DMS79 treated with DMSO at 0.1 percent for 48 hours (cell line): ENCODE measurements at places on chromosomes 3 and 15.
A peak's percentile ranks its signal among the peaks of the same experiment; 100 is the strongest.

DNA sequence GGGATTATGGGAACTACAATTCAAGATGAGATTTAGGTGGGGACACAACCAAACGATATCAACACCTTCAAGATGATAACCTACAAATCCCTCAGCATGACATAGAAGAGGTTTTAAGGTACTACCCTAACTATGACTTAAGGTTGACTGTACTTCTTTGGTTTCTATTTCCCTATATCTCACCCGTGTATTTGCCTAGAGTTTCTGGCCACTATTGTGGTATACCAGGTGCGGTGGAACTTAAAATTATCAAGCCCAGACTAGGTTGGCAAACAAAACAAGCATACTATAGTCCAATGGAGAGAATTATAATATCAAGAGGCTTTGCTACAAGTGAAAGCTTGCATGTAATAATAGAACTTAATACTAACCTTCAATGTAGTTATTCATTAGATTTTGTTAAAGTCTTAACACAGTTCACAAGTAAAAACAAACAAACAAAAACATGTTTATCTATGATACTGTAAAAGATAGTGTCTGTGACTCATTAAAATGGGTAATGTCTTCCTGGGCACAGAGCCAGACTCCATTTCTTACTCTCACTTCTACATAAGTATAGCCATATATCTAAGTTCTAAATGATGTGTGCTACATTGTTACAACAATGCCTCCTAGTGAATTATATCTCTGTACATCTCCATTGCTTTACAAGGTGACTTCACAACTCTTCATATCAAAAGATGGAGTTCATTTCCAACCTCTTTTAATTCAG lies 479.1 kb downstream of the ZBBX start:
- no peak for DNase-seq

DNA sequence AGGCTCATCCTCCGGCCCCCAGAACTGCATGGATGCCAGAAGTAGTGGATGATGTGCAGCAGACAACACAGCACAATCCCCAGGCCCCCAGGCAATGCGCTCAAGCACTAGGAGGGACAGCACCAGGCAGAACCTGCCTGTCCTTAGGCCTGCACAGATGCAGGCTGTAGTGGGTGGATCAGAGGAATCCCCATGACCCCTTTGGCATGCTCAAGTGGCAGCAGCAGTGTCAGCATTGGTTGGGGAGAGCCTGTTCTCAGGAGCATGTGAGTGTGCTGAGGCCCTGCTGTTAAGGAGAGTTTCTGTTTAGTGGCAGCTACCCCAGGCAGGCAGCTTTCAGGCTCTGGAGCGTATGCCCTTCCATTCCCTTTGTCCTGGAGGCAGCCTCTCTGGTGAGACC lies 25.1 kb upstream of the CD200R1L start:
- no peak for DNase-seq

GRCh38 chr15:31346367-31347066 lies 19.9 kb downstream of the KLF13 start:
- no peak for DNase-seq

DNA sequence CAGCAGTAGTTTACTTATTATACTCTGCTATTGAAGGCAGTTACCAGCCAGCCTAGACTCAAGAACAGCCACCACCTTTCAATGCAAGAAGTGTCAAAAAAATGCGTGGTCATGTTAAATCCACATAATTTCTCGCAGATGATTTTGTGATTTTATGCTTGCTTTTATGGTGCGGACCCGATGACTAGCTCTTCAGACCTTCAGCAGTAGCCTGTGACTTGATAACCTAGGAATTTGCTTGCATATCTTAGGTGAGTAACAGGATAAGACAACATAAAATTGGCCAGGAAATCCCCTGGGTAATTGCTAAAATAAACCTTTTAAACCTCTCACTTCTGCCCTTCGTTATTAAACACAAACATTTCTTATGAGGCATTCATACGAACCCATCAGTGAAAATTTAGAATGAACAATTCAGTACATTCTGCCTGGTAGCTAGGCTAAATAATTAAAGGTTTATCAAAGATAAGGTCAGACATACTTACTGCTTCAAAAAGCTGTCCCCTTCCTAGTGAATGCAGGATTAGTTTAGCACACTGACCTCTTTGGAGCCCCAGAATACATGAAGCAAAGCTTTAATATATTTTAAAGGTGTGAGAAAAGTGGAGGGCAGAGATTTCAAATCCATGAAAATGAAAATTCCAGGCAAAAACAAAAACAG lies 798.8 kb downstream of the OTOL1 start:
- DNase-seq, result no peak

DNA sequence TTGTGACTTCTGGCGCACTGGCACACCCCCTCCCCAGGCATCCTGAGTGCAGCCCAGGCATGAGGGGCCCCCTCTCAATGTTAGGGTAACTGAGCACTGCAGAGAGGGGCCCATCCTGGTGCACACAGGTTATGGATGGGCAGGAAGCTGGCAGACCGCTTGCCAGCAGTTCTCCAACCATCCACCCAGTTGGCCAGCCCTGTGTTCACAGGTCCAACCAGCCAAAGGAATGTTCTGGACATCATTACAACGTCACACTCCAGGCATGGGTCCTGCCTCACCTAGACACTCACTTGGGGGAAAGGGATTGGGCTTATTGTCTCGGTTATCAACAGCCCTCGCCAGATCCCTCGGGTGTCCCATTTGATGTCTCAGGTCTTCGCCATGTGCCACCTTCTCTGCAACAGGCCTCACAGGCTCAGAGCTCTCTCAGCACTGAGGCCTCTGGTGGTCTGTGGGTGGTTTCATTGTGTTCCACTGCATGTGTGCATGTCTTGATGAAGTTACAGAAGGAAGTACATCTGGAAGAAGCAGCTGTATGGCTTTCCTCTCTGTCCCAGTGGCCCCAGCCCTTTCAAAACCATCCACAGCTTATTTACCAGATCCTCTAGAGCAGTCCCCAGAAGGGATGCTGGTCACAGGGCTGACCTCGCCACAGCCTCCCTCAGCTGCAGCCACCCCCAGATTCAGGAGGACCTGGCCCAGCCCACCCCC lies 23.7 kb downstream of the ADCY5 start:
- no peak for DNase-seq

DNA sequence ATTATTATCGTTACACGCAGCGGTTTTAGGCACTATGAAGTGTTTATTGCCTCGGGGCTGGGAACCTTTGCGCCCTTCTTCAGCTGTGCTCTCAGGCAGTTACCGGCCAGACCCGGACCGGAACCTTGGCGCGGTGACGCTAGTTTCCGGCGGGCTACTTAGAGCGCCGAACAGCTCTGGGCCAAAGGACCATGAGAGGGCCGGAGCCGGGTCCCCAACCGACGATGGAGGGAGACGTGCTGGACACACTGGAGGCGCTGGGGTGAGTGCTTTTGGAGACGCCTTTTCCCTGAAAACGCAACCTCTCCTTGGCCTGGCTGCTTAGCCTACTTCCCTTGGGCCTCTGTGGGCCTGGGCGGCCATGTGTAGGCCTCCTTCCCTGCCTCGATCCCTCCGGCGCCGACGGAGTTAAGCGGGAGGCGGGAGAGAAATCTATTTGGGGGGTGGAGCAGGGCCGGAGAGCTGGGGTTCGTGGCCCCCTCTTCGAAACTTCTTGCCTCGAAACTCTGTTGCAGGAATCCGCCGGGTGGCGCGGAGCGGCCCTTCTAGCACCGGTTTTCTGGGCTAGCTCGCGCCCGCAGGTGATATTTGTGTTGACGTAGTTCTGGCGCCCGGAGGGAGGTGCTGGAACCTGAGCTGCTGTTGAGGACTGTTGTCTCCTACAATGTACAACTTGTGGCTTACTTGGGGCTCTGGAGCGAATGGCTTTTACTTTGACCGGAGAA lies at the start of gene FAM98B:
TSS of gene FAM98B (plus strand) at position 157 of the 725 bp plus-strand sequence. CDS start at position 192, 35 bp downstream.
- peak; percentile 43 for DNase-seq

DNA sequence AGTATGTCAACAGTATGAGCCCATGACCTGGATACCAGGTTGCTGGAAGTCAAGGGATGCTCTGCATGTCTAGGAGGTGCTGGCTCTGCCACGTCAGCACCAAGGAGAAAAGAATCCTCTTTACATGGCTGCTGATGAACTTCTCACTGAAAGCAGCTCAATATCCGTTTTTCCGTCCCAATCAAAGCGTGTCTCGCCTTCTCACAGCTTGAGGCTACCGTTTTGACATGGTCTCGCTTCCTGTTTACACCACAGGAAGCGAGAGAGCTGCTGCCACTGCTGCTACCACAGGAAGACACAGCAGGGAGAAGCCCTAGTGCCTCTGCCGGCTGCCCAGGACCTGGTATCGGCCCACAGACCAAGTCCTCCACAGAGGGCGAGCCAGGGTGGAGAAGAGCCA lies 27.3 kb downstream of the STARD5 start:
- DNase-seq, result no peak

DNA sequence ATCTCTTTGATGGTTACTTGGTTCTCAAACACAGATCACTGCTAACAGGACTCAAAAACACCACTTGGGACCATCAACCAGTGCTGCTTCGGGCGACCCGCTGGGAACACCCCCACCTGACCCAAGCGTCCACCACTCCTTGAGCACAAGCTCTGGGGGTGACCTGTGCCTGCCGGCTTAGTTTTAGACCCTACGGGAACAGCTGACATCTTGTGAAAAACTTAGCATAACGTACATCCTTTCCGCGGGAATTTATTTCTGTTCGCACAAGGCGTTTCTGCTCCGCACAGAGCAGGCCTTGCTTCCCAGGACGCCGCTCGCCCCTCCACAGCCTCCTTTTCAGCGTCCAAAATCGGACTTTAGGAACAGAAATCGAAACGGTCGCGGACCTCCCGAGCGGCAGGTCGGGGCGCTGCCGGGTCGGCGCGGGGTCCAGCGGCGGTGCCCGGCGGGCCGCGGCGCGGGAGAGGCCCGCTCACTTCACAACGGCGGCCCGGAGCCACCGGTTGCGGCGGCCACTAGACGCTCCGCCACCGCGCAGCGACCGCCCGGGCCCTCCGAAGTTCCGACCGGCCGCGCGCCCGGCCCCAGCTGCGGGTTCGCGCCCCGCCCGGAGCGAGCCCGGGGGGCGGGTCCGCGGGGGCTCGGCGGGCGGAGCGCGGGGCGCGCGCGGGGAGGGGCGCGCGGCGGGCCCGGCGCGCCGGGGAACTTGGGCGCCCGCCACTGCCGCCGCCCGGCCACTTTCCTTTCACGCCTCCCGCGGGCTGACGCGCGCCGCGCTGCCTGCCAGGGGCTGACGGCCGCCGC lies 959 bp downstream of the SFMBT1 start:
- DNase-seq, result no peak

- no peak for DNase-seq
These were observed 138.9 kb upstream of the RORA start for GRCh38 chr15:61367953-61368352.

DNA sequence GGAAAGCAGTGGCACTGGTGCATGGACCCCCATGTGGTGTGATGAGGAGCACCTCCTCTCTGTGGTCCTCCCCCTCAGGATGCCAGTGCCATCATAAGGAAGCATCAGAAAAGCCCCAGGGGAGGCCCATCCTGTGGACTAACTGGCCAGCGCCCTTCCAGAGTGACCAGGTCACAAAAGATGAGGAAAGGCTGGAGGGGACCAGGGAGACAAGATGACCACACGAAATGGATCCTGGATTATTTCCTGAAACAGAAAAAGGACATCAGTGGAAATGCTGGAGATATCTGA lies 56.4 kb downstream of the TPRA1 start:
- no peak for DNase-seq

- peak; percentile 2 for DNase-seq
These were observed 229.4 kb upstream of the AZI2 start for GRCh38 chr3:28577941-28578500.

GRCh38 chr3:182325213-182325950 lies 467.9 kb upstream of the ATP11B start:
- peak; percentile 51 for DNase-seq
